ENCODE measurements at places on chromosomes 16 and 17.

GRCh38 chr17:266701-267667 is 85.5 kb upstream of the DOC2B start:
- no peak for DNase-seq

DNA sequence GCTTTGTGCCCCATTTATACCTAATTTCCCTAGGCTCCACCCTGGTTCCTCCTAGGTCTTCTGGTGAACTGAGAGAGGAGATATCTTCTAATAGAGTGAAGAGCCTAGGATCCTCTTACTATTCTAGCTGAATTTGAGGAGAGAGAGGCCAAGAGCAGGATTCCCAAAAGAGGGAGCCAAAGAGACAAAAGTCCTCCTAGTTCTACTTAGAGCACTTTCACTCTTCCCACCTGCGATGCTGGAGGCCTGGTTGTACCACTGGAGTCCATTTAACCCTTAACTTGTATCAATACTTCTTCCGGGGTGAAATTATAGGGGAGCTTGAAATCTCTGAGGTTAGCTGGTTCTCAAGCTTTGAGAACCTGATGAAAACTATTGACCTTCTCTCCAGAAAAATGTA is 3.4 kb upstream of the SSH2 start:
- no peak for DNase-seq

DNA sequence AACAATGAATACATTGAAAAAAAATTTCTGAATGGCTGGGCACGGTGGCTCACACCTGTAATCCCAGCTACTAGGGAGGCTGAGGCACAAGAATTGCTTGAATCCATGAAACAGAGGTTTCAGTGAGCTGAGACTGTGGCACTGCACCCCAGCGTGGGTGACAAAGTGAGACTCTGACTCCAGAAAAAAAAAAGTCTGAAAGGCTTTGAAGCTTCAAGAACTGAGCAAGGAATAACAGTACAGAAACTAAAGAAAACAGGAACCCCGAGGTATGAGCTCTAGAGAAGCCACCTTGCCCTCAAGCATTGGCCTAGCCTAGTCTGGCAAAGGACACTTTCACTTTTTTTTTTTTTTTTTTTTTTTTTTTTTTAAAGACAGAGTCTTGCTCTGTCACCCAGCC is 45.0 kb downstream of the TEX2 start:
- no peak for DNase-seq

DNA sequence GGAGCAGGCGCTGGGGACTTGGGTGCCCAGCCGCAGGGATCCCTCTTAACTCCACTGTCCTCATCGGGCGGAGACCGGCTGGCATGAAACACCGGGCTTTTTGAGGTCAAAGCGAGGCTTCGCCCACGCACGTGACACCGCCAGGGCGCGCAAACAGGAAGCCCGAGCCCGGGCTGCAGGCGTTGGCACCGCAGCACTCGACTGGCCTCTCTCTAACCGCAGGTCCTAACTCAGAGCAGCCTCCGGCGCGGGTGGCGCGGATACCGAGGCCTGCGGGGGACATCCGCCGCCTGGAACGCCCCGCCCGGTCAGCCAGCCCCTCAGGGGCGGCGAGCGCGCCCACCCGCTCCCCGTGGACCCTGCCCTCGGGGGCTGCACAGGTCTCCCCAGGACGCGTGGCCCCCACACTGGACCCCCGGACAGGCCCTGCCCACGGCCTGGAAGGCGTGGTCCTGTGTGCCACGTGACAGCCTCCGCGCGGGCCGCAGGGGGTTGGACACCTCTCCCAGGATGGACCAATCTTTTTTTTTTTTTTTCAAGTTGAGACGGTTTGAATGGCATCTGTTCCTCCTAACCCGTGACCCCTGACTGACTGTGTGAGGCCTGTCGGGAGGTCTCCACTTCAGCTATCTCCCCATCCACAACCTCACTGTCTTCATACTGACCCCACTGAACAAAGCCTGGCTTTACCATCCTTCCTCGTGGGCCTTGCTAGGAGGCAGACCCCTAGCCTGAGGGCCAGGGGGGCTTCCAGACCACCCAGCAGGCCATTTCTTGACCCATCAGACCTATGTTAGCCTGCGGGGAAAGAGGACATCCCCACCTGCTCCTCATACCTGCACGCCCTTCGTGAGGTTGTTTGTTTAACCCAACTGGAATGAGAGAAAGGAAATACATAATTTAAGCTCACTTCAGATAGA is 8.4 kb upstream of the SLC47A2 start:
- DNase-seq, result peak; percentile 30

GRCh38 chr16:1771188-1771863 is at the start of gene NME3:
Gene NME3 (minus strand): TSS chr16:1771543. CDS start chr16:1771534, 9 bp downstream.
- peak; percentile 74 for DNase-seq

- no peak for DNase-seq
Measured at GRCh38 chr17:70365091-70365583, 195.8 kb downstream of the KCNJ2 start.

GRCh38 chr17:83053739-83054451 is 25.5 kb upstream of the METRNL start:
- DNase-seq, result no peak

DNA sequence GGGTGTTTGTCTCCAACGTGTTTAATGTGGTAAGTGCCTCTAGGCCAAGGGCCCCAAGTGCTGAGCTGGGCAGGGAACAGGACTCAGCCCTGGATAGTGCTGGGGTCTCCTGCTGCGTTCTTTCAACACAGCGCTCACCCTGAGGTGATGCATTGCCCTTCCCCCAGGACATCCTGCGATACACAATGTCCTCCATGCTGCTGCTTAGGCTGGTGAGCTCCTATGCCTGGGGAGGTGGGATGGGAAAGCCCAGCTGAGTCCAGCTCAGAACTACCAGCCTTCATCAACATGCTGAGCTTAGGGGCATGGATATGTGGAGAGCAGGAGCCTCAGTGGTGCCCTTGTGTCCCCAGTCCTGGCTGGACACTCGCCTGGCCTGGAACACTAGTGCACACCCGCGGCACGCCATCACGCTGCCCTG is 563 bp downstream of the ZACN start:
- DNase-seq, result no peak

- no peak for DNase-seq
Measured at GRCh38 chr16:12020009-12020408, 43.5 kb downstream of the SNX29 start.

GRCh38 chr17:57902800-57903759 is 52.1 kb downstream of the CUEDC1 start:
- DNase-seq, result no peak

- DNase-seq, result no peak
Measured at GRCh38 chr17:77736199-77736585, 222.3 kb upstream of the TNRC6C start.

DNA sequence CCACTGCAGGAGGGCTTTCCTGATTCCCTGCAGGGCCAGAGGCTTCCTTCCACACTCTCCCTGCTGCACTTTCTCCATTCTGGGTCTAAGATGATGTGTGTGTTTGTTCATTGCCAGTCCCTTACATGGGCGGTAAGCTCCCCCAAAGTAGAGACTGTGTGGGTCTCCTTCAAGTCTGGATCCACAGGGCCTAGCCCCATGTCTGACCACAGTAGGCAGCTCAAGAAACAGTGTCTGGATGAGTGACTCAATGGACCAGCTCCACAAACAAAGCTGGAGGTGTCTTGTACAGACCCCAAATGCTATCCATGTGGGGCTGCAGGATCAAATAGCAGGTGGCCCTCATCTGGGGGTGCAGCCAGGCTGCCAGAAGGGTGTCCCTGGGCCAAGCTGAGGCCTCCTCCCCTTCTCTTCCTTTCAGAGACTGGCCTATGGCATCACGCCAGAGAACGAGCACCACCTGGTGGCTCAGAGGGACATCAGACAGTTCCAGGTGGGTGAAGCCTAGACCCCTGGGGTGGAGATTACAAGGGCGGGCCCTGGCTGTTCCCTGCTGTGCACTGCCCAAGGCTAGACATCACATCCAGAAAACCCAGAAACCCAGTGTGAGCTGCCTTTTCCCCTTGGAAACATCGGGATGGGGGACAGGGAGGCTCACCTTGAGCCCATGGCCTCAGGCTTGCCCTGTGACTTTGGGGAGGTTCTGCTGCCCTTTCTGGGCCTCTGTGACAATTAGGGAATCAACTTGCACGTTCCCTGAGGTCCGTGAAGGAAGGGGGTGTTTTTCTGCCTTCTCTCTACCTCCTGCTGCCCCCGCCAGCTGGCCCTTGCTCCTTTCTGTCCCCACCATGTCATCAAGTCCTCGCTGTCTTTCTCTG is 45.9 kb downstream of the SLC6A2 start:
- DNase-seq, result peak; percentile 6

GRCh38 chr16:10601444-10602408 is 21.3 kb upstream of the EMP2 start:
- no peak for DNase-seq

GRCh38 chr17:40032322-40033320 is 17.4 kb downstream of the CSF3 start:
- no peak for DNase-seq

GRCh38 chr17:75722076-75722475 is 817 bp downstream of the ITGB4 start:
- DNase-seq, result no peak
